ENCODE measurements at places on chromosomes 12 and 14.

DNA sequence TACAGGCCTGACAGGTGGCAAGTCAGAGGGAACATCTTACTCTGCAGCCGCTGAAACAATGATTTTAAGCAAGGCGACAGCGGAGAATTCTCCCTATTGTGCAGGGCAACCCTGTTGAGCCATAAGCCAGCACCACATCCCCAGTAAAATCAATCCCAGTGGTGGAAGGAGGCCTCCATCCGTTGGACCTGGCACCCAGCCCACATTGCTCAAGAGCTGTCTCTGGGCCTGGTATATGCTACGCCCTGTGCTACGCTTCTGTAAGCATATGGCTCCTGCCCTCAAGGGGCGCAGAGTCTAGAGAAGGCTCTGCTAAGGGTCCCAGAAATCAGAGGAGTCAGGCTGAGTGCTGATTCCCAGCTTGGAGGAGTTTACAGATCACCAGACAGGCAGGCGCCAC is 265.5 kb downstream of the CACNA1C start:
- DNase-seq = no peak

DNA sequence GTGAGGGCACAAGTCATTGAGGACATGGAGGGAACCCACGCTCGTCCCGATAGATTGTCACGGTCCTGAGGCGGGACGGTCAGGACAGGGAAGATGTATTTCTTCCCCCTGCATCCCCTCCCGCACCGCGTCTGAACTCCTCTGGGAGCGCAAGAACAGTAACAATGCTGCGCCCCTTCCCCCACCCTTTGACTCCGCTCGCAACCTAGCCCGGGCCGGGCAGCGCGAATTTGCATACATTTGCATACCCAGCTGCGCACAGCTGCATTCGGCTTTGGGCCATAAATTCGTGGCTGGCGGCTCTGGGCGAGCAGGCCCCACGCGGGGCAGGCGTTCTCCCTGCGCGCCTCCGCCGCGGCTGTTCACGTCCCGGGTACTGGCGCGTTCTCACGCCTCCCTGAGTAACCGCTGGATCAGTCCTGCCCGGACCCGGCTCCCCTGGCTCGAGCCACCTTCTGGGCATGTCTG is 29.0 kb upstream of the SMUG1 start:
- DNase-seq = peak; percentile 93

GRCh38 chr14:96104469-96105057 is 65.4 kb downstream of the C14orf132 start:
- no peak for DNase-seq

DNA sequence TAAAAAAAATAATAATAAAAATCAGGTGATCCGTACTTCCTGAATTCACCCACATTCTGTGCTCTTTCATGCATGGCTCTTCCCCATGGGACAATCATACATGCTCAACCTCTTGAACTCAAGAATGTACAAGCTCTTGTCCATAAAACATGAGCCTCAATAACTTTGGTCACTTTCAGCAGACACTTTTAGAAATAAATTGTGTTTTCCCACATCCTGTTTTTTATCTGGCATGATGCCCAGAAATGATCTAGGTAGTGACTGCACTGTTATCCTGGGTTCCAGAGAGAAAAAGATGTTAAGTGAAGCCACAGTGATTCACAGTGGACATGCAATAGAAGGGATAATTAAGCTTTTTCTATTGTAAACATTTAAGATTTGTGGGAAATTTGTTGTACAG is 537.6 kb upstream of the TMEM132C start:
- DNase-seq = no peak

DNA sequence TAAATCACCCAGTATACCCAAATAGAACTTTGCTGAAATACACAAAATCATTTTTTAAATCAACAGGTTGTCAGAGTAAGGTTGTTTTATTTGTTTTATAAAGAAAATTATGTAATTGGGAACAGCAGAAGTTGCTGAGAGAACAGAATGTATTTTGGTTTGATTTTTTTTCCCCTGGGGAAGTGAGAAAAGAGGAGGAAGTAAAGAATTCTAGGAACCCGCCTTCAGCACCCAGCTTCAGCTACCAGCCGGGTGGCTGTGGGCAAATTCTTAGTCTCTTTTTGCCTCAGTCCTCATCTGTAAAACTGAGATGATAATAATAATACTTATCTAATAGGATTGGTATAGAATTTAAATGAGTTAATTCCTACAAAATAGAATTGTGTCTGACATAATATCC is 119.4 kb downstream of the SRGAP1 start:
- no peak for DNase-seq
